ENCODE measurements at places on chromosomes 2 and 18. TPM values are rescaled to one million over a fixed set of nuclear protein-coding genes. Genes with fewer than 3 reads are reported as not detected.

KCNF1 gene
- total RNA-seq, result 0.60 TPM

SALL3 gene
- 0.44 TPM for total RNA-seq

PARD6G gene
- 26.4 TPM for total RNA-seq

C2orf80 gene
- total RNA-seq, result not detected

SLC9A2 gene
- total RNA-seq, result 21.1 TPM

CFAP221 gene
- 2.8 TPM for total RNA-seq

NTSR2 gene
- not detected for total RNA-seq

PROM2 gene
- 176 TPM for total RNA-seq

PRSS56 gene
- not detected for total RNA-seq

PLGLB1 gene
- total RNA-seq, result 1.7 TPM

LRRTM4 gene
- total RNA-seq, result 0.42 TPM

NDUFV2 gene
- 137 TPM for total RNA-seq

KCNS3 gene
- total RNA-seq, result 20.3 TPM

HOXD12 gene
- total RNA-seq, result not detected

OSR1 gene
- total RNA-seq, result 34.7 TPM

COLEC12 gene
- total RNA-seq, result 10.2 TPM

LRP1B gene
- total RNA-seq, result 0.89 TPM

ABCG5 gene
- not detected for total RNA-seq

TUBA4B gene
- not detected for total RNA-seq

LAMA1 gene
- 2.7 TPM for total RNA-seq

DTNA gene
- total RNA-seq, result 55.7 TPM

SRD5A2 gene
- 0.65 TPM for total RNA-seq

RIT2 gene
- total RNA-seq, result not detected

ARHGAP25 gene
- 14.7 TPM for total RNA-seq

LOXL3 gene
- total RNA-seq, result 6.4 TPM

KYNU gene
- total RNA-seq, result 18.7 TPM

SPATA3 gene
- not detected for total RNA-seq

TPRKB gene
- 28.1 TPM for total RNA-seq

TEKT4 gene
- total RNA-seq, result not detected

SLC5A7 gene
- 3.7 TPM for total RNA-seq

ESCO1 gene
- 22.0 TPM for total RNA-seq

CPO gene
- not detected for total RNA-seq

DSC1 gene
- total RNA-seq, result not detected

ALLC gene
- not detected for total RNA-seq

ACMSD gene
- not detected for total RNA-seq

CHAC2 gene
- total RNA-seq, result 3.2 TPM

CYP1B1 gene
- 12.3 TPM for total RNA-seq

VIT gene
- total RNA-seq, result 7.4 TPM

All from ureter (tissue), 1 donor.